Airway epithelial cell (primary cell): ENCODE measurements at places on chromosomes 4 and X. TPM values are rescaled to one million over a fixed set of nuclear protein-coding genes. Genes with fewer than 3 reads are reported as not detected.

Gene SMR3B
- total RNA-seq, result not detected in 2 replicates

Gene FAAH2
- total RNA-seq, result 1.6 and 6.6 TPM in 2 replicates

Gene SLC30A9
- total RNA-seq, result 47.2 and 54.9 TPM in 2 replicates

Gene CXCL6
- 2.3 and 3.6 TPM in 2 replicates for total RNA-seq

Gene TNIP3
- total RNA-seq, result not detected in 2 replicates

Gene SLC25A43
- 11.3 and 18.2 TPM in 2 replicates for total RNA-seq

Gene PNMA3
- not detected in 2 replicates for total RNA-seq

Gene RAB9A
- 47.7 and 58.3 TPM in 2 replicates for total RNA-seq

Gene MAGEB3
- total RNA-seq, result not detected in 2 replicates

Gene BANK1
- total RNA-seq, result 0.71 and 1.5 TPM in 2 replicates

Gene PNMA5
- total RNA-seq, result not detected in 2 replicates

Gene APLN
- 0.74 and 2.5 TPM in 2 replicates for total RNA-seq

Gene DMRTC1B
- total RNA-seq, result not detected in 2 replicates

Gene NIPAL1
- total RNA-seq, result 9.6 and 13.0 TPM in 2 replicates

Gene KLHL2
- 15.2 and 19.6 TPM in 2 replicates for total RNA-seq

Gene FABP2
- not detected in 2 replicates for total RNA-seq

Gene TMPRSS11D
- 1.8 and 1.9 TPM in 2 replicates for total RNA-seq
